Right cardiac atrium (tissue), 5 donors: ENCODE measurements at places on chromosomes 4 and X. TPM values are rescaled to one million over a fixed set of nuclear protein-coding genes. Genes with fewer than 3 reads are reported as not detected.

The RTL3 gene
- total RNA-seq = not detected

The STBD1 gene
- total RNA-seq = 28.5 TPM

The MAGEE2 gene
- 0.36 TPM for total RNA-seq

The OFD1 gene
- total RNA-seq = 9.8 TPM

The HTT gene
- 23.1 TPM for total RNA-seq

The EDA2R gene
- 0.74 TPM for total RNA-seq

The AFF2 gene
- total RNA-seq = 3.1 TPM

The SHOX gene
- not detected for total RNA-seq

The C4orf50 gene
- total RNA-seq = not detected

The HNRNPDL gene
- 185 TPM for total RNA-seq

The ZNF711 gene
- 6.4 TPM for total RNA-seq

The BRS3 gene
- total RNA-seq = not detected

The PABPC1L2A gene
- not detected for total RNA-seq

The TCP11X2 gene
- total RNA-seq = not detected

GRCh38 chr4:185885075-185885474 is 73.1 kb upstream of the SORBS2 start:
- no peak for DNase-seq

DNA sequence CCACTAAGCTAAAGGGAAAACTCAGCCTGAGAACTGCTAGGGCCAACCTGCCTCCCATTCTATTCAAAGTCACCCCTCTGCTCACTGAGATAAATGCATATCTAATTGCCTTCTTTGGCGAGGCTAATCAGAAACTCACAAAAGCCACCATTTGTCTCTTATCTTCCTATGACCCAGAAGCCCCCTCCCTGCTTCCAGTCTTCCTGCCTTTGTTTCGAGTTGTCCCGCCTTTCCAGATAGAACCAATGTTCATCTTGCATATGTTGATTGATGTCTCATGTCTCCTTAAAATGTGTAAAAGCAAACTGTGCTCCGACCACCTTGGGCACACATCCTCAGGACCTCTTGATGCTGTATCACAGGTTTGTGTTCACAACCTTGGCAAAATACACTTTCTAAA is 459.8 kb downstream of the FSTL5 start:
- no peak for DNase-seq

GRCh38 chr4:8742546-8742945 is 129.1 kb downstream of the HMX1 start:
- no peak for DNase-seq

GRCh38 chrX:153726286-153727122 is 1.8 kb downstream of the ABCD1 start:
- peak; percentile 90 for DNase-seq

GRCh38 chr4:109046471-109047201 is 255.8 kb downstream of the COL25A1 start:
- no peak for DNase-seq

- no peak for DNase-seq
Observed at GRCh38 chr4:82989575-82990429, 20.8 kb downstream of the LIN54 start.

GRCh38 chr4:73831569-73831968 is 4.9 kb upstream of the CXCL6 start:
- peak; percentile 48 for DNase-seq

DNA sequence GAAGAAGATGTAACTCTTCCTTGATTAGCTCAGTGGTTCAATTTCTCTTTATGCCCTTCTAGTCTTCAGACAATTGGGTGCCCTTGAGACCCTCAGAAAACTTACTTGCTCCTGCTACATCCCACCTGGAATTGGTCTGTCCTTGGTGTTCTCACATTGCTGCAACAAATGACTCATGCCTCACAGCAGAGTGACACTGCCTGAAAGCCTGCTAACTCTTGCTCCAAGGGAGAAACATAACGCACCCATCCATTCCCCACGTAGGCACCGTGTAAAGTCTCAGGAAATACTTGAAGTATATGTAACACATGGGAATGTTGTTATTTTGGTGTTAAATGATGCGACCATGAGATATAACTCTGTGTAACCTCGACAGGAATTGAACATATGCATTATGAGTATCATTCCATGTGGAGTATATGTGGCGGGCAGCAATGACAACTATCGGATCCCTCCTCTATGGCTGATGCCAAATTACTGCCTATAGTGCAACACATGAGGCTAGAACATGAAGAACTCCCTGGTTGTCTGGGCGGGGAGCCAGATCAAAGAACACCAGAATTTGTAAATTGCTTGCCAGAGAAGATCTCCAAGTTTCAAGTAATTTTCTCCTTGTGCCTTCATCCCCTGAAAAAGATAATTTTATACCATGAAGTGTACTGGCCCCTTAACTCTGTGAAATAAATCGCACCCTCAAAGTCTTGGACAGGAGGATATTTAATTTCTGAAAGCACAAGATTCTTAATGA is 231.3 kb upstream of the STK26 start:
- no peak for DNase-seq

DNA sequence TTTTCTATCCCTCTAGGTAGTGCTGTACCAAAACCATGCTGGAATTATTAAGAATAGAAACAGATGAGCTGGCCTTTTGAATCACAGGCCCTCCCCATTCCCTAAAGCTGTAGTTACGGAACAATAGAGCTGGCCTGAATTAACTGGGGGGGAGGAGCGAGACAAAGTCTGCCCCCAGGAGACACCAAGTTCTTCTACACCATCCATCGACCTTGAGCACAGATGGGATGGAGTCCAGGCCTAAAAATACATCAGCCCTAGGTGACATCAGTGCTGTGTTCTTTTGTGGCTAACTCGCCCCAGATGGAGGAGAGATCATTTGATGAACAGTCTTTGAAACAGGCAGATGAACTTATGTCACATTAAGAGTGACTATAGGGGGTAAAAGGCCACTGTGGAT is 49.6 kb downstream of the LHFPL1 start:
- no peak for DNase-seq

DNA sequence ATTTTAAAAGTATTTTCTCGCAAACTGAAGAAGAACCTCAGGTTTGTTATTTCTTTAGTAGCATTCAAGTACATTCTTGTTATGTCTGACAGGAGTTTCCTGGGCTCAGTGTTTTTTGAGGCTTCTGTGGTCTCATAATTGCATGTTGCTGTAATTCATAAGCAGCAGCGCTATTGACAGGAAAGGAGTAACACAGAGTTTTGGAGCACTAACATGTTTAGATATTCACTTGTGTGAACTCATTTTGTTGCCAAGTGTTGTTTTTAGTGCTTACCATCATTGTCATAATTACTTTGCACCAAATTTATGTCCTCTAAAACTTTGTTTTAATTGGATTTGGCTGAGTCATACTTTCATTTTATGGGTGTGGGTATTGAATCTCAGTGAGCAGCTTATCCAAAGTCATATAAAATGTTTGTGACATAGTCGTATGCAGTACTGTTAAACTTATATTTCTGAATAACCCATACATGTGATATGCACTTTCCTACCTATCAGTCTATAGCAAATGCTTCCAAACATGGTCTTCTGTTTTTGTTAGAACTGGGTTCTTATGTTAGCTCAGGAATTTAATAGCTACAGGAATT is 358.7 kb upstream of the CTSO start:
- DNase-seq = no peak

DNA sequence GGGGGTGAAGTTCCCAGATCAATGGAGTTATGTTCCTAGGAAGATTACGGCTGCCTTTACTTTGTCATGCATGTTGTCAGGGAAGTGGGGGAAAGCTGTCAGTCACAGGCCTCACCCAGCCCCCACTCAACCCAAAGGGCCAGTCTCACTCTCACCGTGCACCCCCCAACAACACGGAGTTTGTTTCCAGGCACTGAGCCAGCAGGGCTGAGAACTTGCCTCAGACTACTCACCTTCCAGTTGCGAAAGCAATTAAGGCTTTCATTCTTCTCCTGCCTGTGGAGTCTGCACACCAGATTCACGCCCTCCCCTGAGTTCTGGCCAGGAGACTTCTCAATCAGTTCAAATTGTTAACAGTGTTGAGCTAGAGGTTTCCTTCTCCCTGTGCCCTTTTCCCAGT is 114.3 kb downstream of the SH3BGRL start:
- no peak for DNase-seq

DNA sequence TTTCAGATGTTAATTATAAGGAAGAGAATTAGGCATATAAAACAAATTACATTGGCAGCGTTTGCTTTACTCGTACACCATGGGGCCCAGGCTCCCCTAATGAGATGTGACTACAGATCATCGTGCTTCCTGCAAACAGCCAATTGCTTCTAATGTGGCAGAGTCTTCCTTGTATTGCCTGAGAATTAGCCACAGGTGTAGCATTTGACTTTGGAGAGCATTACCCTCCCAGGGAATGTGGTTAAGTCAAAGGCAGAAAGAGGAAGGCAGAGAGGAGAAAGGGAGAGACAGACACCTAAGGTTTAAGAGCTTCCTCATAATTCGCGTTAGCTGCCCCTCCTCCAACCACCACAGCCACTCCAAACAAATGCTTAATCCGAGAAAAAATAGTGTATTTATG is 97.0 kb downstream of the MID1IP1 start:
- no peak for DNase-seq

DNA sequence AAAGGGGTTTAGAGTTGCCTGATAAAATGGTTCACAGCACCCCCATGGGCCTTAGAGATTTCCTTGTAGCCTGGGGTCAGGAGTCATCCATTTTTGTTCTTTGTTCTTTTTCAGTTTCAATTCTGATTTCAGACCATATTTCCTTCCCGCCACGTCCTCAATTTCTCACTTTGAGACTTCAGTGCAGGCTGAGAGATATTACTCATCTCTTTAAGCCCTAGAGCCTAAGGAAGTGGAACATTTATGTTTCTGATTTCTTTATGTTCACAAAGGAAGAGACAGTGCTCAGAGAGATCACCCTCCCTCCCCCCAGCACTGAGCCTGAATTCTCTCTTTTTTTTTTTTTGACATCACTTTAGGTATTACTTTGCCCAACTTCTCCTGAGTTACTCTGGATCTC is 56.3 kb downstream of the MSN start:
- no peak for DNase-seq

GRCh38 chrX:95703696-95704095 is 980.9 kb upstream of the DIAPH2 start:
- DNase-seq = no peak

DNA sequence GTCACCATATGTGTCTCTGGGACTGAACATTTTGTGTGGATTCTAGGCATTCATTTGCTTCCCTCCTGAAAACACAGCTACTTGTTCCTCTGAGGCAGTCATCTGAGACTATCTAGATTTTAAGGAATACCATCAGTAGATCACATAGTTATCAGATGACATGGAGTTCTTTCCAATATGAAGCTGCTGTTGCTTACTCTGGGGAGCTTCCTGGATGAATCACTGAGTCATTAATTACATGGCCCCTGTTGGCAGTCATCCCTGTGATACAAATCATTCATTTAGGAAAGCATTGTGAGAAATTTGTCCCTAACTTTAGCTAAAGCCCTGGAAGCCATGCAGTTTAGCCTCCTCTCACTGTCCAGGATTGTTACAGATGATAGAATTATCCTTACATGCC is 98.2 kb upstream of the ARSJ start:
- no peak for DNase-seq

GRCh38 chrX:1242891-1243402 is 25.7 kb upstream of the CSF2RA start:
- DNase-seq = no peak
